ENCODE measurements at places on chromosomes 13 and 19.

- DNase-seq = peak; percentile 80
Observed at GRCh38 chr13:20161275-20161950, 561 bp upstream of the GJA3 start.

GRCh38 chr19:31282346-31282745 is 66.9 kb downstream of the TSHZ3 start:
- no peak for DNase-seq

DNA sequence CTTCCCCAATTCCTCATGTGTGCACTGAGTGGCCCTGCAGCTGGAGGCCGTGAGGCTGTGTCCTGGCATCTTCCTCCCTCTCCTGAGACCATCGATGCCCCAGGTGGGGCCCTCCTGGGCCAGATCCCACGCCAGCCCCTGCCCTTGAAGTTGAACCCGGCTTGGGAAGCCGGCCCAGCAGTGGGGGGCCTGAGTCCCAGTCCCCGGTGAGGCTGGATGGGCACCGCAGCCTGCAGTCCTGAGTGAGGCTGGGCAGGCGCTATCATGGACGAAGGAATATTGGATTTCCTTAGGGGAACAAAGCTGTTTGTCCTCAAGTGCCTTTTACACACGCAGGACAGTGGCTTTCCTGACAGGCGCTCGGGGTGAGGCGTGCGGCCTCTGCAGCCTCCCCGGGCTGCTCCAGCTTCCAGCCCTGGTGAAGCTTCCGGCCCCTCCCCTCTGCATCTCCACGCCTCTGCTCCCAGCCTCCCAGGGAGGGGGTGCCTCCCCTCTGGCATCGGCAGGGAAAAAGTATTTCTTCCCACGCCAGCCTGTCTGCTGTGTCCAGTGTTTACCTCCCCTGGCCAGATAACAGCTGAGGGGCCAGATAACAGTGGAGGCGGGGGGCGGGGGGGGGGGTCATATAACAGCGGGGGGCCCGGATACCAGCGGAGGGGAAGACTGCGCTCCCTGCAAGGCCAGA is 159.5 kb downstream of the KDM4B start:
- DNase-seq = no peak

DNA sequence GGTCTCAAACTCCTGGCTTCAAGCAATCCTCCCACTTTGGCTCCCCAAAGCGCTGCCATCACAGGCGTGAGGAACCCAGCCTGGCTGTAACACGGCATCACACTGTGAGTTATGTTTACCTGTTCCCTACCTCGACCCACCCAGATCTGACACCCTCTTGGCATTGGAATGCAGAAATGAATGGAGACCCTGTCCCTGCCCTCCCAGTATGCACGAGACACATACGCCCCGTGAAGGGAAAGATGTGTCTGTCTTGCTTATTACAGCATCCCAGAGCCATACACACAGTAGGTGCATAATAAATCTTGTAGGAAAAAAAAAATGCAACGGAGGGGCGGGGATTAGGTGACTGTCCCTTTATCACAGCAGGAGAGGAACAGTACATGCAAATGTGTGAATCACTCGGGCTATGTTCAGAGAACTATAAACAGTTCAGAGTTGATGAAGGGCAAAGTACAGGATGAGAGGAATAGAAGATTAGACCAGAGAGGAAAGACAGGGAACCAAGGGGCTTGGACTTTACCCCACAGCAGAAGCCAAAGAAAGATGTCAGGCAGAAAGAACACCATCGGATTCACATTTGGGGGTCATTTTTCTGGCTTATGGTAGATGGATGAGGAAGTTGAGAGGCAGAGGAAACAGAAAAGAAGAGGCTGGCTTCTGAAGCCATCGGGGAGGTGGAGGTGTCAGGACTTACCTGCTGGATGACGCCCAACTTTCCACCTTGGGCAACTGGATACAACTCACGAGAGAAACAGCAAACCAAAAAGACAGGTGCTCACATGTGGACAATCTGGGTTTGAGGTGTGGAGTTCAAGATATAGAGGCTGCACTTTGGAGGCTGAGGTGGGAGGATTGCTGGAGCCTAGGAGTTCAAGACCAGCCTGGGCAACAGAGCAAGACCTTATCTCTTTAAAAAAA is 94.3 kb downstream of the INSR start:
- DNase-seq = no peak

DNA sequence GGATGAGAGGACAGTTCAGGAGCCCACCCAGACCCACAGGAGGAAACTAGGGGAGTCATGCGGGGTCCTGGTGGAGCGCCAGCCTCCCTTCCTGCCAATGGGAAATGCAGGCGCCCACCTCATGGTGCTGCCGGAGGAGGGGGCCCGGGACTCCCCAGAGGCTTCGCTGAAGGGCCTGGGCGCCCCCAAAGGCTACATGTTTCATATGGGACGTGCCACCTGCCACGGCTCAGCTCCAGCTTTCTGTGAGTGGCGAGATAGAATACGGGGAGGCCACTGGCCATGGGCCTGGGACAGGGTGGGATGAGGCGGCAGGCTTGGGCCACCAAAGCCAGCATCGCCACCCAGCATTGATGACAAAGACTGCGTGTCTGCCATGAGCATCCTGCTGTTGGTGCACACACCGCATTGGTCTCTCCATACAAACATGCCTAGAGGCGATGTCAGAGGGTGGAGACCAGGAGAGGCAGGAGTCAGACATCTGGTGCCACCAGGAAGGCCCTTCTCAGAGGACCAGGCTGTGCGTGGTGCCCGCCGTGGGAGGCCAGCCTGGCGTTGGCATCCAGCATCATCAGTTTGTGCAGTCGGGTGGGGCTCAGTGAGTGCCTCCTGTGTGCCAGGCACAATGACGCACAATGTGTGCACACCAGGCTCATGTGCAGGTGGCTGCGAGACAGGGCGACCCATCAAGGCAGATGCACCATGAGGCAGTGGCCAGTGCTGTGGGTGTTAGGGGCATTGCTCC is 1.2 kb upstream of the F10 start:
- DNase-seq = no peak
